ENCODE measurements at places on chromosomes 2 and 18.

DNA sequence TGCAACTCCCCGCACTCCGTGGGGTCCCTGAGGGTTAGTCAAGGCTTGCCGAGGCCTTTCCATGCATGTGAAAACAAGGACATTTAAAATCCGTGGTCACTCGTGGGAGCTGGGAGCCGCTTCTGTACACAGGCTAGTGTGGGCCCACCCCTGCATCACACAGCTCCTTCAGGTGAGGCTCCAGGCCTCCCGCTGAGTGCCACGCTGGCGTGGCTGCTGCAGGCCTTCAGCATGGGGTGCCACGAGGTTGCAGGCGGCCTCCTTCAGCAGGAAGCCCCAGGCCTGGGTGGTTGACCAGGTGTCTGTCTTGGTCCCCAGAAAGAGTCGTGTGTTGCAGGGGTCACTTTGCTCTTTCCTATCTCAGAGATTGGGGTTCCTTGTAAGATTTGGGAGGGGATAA is 6.6 kb downstream of the KLHL30 start:
- DNase-seq: no peak

GRCh38 chr2:208064220-208064961 is 39.1 kb upstream of the PLEKHM3 start:
- DNase-seq: no peak

DNA sequence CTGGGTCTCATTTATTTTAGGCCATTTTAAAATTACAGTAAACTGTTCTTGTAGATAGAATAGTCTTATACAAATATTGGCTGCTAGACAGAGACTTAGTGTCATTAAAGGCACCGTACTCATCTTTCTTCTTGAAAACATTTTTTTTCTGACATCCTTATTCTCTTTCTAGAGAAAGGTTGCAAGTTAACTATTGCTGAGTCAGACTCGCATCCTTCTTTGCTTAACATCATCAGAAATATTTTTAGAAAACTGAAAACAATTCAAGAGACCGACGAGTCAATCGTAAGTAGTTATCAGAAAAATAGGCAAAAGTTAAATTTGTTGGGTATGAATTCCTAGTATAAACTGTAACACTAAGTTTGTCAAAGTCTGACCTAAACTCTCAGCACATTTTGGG is 72.2 kb downstream of the HNMT start:
- no peak for DNase-seq

DNA sequence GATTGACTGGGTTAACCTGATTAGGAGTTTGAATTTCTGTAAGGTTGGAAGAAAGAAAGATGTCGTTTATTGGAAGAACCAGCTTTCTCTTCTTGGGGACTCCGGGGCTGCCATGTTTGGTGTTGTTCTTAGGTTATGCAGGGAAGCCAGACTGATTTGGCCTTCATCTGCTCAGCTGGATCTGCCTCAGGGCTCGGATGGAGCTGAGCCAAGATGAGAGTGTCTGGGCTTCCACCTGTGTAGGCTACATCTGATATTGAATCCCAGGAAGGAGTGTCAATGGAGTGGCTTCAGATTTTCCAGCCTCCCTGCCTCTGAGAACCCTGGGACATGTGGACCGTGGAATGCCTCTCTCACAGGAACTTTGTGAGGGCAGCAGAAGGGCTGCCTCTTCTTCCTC is 126.1 kb downstream of the WDSUB1 start:
- no peak for DNase-seq

DNA sequence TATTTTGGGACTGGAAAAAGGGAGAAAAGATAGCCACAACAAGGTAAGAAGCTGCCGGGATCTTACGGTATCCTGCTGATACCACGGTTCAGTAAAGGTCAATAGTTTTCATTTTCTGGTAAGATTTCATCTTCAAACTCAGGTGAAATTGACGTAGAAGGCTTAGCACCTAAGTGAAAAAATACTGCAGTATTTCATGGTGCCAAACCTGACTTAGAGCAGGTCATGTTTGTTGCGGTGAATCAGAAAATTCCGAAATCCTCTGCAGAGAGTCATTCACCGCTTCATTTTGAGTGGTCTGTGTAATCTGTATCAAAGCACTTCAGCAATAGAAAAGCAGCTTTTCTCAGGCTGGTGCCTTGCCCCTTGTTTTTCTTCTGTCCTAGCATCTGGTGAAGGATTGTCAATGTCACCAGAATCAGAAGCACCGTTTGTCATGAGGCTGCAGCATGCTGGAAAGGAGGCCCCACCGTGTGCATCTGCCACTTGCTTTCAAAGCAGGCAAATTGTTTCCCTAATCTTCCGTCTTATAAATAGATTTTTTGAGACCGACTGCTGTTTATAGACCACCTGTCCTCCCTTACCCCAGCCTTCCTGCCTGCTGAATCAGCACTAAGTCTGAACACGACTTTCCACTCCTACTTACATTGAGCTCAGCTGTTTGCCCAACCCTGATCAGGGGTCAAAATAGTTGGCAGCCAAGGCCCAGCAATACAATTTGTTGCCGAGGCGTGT is 156.3 kb downstream of the EML6 start:
- no peak for DNase-seq

GRCh38 chr2:236012155-236012554 is 156.0 kb downstream of the GBX2 start:
- no peak for DNase-seq

DNA sequence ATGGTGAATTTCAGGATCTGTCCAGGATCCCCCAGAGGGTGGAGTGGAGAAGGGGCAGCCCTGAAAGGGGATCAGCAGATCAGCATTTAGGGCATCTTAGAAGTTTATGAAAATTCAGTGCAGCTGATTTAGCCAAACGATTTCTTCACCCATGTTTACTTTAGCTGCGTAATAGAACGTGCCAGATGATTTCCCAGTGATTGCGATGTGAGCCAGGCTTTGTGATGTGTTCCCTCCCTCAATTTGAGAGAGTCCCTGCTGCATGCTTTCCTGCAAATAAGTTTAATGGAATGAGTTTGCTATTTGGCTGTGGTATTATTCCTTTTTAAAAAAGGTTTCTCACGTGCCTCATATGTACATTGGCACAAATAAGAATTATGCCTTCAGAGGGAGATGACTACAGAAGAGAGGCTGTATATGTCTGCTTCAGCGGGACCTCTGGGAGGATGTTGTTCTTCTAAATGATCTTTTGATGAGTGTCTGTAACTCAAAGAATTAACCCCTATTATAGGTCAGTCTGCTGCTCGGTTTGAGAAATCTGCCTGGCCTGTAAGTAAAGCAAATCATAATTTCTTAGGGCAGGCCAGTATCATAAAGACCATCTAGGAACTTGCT is 111.9 kb downstream of the MRO start:
- no peak for DNase-seq

GRCh38 chr2:85830645-85831044 is 58.1 kb downstream of the ST3GAL5 start:
- no peak for DNase-seq

- DNase-seq: no peak
Observed at GRCh38 chr2:8242739-8243138, 439.1 kb upstream of the ID2 start.

DNA sequence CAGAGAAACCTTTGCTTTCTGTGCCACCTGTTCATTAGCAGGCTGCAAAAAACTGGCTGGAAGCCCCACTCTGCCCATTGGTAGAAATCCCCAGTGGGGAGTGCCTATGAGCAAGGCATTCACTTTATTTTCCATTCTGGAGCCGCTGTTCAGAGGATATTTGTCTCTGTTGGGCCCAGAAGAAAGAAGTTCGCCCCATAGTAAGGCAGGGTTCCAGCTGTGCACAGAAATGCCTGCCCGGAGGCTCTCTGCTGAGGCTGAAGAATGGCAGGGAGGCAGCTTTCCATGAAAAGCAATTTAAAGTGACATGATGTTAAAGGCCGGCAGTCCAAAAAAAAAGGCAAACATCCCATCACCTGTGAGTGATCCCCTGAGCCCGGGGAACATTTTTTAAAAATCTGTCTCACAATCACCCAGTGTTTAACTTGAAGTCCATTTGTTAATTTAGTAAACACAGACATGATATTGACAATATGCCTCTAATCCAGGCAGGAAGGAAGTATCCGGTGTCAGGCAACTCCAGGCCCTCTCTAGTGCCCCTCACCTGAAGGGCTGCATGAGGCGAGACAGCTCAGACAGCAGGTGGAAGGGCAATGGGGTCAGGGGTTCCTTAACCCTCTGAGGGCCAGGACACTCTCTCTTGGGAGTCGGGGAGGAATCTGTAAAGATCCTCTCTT is 265.1 kb upstream of the SIX2 start:
- no peak for DNase-seq

DNA sequence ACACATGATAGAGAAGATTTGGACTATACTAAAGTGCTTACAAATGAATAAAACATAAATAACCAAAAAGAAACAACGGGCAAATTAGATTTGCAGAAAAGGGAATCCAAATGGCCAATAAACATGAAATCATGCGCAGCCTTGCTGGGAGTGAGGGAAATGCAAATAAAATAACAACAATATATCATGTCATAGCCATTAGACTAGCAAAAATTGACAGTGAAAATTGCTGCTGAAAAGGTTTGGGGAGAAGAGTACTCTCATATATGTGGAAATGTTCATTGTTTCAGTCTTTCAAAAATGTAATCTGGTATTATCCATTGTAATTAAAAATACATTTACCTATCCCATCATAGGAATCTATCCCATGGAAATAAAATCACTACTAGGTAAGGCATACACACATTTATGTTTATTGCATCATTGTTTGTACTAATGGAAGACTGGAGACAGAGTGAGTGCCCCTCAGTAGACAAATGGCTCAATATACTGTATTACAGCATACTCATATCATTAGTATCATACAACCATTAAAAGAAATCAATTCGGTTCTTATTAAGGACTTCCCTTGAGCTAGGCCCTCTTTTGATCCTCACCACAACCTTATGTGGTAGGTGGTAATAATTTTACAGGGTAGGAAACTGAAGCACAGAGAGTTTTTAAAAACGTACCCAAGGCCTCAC is 94.1 kb upstream of the MSTN start:
- DNase-seq: no peak

GRCh38 chr2:216116418-216116817 is 7.3 kb downstream of the XRCC5 start:
- no peak for DNase-seq

GRCh38 chr2:32377928-32378327 is 21.1 kb downstream of the BIRC6 start:
- DNase-seq: no peak

DNA sequence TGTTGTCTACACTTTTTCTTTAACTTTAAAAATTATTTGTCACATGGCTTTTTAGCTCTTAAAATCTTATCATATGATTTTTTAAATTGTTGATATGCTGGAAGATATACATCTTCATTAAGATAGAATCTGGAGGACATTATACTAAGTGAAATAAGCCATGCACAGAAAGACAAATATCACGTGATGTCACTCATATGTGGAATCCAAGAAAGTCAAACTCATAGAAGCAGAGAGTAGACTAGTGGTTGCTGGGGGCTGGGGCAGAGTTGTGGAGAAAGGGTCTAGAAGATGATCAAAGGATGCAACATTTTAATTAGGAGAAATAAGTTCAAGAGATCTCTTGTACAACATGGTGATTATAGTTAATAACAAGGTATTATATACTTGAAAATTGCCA is 280.9 kb downstream of the GULP1 start:
- no peak for DNase-seq

GRCh38 chr2:172464400-172465129 is 37.2 kb downstream of the ITGA6 start:
- no peak for DNase-seq

DNA sequence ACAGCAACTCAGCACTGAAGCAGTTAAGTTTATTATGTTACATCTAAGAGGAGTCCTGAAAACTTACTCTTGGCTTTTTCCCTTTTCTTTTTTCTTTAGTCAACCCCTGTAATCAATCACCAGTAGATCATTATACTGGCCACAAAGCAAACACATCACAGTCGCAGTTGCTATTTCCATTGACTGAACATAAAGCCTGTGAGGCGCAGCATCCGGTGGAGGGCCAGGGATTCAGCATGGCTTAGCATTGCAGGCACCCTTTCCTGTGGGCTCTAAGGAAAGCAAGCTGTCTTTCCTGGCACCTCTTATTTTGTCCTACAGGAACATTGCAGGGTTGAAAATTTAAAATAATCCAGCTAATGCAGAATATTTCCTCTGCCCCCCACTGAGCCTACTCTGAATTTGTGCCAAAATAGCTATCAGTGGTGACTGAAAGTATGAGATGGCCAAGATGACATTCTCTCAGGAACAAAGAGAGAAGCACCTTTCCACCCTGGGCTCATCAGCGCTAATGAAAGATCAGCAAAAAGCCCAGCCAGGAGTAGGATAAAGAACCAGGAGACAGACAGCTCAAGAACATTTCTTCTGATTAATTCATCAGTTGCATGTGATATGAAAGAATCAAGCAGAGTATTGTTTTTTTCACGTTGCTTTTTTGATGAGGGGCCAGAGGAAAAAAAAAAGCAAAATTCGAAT is 85.3 kb upstream of the SULT1C3 start:
- no peak for DNase-seq

- DNase-seq: peak; percentile 64
Observed at GRCh38 chr2:145157741-145158591, 638.0 kb upstream of the ZEB2 start.

DNA sequence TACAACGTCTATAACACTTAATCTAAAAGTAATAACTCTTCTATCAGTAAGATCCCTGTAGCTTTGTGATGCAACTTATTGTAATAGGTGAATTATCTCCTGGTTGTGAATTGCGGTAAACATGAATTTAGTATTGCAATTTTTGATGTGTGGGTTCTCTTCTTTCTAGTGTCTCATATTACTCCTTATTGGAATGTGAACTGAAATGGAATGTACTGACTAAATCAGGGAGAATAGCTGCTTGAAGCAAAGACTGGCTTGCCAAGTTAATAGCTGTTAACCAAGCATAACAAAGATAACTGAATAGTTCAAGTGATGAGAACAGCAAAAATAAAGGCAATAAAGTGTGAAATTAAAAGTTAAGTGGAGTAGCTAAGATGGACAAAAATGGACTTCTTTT is 60.5 kb upstream of the TFPI start:
- DNase-seq: no peak

- no peak for DNase-seq
Observed at GRCh38 chr18:43650426-43650825, 373.1 kb upstream of the SYT4 start.

GRCh38 chr18:34965566-34965965 is 75.6 kb upstream of the MAPRE2 start:
- DNase-seq: no peak

- no peak for DNase-seq
Observed at GRCh38 chr18:42781298-42781815, 334.1 kb downstream of the RIT2 start.

DNA sequence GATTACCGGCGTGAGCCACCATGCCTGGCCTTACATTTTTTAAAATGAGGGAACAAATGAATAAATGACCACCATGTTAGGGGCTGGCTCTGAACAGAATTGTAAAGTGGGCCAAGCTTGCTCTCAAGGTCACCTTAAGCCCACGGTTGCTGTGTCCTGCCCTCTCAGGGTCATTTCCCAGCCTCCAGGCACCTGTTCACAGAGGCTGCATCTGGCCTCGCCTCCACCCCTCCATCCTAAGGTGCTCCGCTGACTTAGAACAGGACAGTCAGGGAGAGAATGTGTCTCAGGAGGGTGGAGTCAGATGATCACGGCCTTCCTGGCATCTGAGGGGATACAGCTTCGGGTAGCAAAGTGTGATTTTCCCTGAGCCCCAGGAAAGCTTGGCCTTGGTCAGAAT is 7.3 kb downstream of the SFTPB start:
- no peak for DNase-seq
